Activated B cell treated with CpG ODN at 0.5 μM for 24 hours (primary cell): ENCODE measurements at places on chromosomes 1 and 21. TPM values are rescaled to one million over a fixed set of nuclear protein-coding genes. Genes with fewer than 3 reads are reported as not detected.

DNA sequence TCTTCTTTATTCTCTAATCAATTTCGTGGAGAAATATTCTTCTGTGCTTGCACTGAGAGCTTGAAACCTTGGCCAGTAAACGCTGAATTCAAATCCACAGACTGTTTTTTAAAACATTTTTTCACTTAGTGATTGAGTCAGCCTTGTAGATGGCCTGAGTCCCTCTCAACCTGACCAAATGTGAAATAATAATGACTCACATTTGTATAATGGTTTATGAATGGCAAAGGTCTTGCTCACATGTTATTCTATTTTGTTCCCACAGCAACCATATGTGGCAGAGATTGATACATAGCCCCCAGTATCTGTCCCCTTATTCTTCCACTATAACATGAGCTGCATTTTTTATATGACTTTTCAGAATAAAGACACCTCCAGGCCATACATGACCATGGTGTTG is 47.8 kb upstream of the CCDC190 start:
- DNase-seq = no peak

GRCh38 chr1:204288021-204288588 is 71.6 kb downstream of the PLEKHA6 start:
- no peak for DNase-seq

SLC2A5 gene
- total RNA-seq = 3.6 and 4.5 TPM in 2 replicates

OR2T11 gene
- 1.7 and 4.3 TPM in 2 replicates for total RNA-seq

GRCh38 chr1:154759793-154760192 is 110.3 kb downstream of the KCNN3 start:
- no peak for DNase-seq

CFH gene
- not detected in 2 replicates for total RNA-seq

PROK1 gene
- not detected in 2 replicates for total RNA-seq
